Hematopoietic multipotent progenitor cell treated with erythropoietin and hydrocortisone succinate and interleukin-3 and kit ligand, for 6 days (in vitro differentiated cells): ENCODE measurements at places on chromosomes 12 and 14.

DNA sequence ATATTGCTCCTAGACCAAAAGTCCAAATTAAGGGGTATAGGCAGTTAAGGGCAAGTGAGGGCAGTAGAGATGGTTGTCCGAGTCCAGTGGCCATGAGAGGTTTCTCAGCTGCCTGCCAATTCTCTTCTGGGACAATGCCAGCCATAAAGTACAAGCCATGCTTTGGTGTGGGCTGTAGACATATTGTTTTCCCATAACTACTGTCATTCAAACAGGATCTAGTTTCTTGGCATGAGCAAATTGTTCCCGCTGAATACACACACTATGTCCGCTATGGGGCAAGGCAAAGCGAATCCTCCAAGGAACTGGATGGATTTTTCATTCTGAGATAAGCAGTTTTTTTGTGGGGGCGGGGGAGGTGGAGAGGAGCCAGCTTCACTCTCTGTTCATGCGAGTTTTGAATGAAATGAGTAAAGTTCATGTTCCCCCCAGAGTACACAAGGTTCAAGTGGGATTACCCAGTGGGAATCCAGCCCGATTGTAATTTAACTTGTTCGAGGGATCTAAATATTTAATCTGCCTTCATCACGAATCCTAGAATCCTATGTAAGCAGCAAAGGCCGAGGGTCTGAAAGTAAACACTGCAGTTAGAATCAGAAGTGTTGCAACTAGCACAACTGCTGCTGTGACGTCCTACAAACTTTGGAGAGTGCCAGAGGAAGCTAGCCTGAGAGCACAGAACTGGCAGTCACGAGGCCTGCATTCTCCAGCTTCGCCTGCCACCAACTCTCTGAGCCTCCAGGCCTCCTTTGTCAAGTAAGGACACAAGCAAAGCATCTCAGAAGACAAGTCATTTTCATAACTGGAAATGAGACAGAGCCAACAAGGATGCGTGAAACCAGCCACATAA is 137.0 kb downstream of the CRADD start:
- DNase-seq: no peak

- DNase-seq: no peak
Measured at GRCh38 chr12:55938826-55939501, 8.0 kb downstream of the DGKA start.

DNA sequence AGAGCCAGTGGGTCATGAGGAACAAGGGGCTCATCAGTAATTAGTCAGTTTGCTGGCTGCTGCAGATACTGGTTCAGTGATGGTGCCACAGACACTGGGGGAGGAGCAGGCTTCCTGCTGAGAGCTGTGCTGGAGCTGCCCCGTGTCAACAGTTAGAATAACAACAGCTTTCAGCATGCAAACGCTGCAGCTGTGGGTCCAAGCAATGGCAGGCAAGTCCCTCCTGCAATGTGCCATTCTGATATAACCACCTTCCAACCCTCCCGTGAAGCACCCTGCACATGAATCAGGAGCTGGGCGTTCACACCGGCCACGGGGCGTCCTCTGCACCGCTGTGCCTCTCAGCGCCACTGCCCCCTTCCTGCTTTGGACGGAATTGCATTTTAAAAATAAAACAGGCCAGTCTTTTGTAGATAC is 258.4 kb upstream of the SFSWAP start:
- peak; percentile 77 for DNase-seq

GRCh38 chr14:49420201-49420600 is 166.0 kb downstream of the RPS29 start:
- no peak for DNase-seq

DNA sequence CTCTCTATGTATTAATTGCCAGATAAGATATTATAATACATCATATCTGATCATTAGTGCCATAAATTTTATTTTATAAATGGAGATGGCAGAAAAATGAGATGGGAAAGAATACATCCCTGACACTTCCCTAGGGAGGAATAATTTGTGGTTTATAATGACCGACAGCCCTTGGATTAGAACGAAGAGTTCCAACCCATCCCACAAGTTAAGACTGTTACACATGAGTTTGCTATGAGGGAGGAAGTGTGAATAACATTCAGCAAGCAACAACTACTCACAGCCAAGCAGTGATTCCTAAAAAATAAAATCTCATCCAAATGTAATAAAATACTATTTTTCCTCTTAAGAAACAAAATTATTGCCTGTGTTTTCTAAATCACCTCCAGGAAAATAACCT is 299.0 kb downstream of the CCDC91 start:
- no peak for DNase-seq

GRCh38 chr12:23855813-23856212 is 93.7 kb downstream of the SOX5 start:
- DNase-seq: no peak

DNA sequence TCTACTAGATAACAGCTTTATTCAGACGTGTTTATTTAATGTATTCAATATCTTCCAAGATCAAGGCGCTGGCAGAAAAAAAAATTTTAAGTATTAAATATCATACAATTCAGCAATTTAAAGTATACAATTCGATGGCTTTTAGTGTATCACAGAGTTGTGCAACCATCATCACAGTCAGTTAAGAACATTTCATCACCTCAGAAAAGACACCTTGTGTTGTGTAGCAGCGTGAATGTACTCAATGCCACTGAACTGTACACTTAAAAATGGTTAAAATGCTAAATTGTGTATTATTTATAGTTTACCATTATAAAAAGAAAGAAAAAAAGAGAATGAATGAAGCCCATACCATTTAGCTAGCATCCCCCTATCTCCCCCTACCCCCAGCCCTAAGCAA is 96.4 kb downstream of the RIN3 start:
- peak; percentile 47 for DNase-seq

DNA sequence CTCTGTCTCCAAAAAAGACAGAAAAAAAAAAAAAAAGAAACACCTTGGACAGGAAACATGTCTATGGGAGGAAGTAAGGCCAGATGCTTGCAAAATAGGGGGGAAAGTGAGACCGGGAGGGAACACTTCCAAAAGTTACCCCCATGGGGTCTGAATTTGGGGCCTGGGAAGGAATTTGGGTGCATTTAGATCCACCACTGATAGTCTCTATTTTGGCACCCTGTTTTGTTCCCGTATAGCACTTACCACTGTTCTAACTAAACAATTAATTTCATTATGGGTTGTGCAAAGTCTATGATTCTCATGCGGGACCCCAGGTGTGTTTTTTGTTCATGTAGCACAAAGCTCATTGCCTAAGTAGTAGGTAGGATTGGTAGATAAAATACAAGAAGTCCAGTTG is 1.4 kb upstream of the MLEC start:
- DNase-seq: no peak

GRCh38 chr14:44151130-44151820 is 355.8 kb downstream of the FSCB start:
- no peak for DNase-seq

DNA sequence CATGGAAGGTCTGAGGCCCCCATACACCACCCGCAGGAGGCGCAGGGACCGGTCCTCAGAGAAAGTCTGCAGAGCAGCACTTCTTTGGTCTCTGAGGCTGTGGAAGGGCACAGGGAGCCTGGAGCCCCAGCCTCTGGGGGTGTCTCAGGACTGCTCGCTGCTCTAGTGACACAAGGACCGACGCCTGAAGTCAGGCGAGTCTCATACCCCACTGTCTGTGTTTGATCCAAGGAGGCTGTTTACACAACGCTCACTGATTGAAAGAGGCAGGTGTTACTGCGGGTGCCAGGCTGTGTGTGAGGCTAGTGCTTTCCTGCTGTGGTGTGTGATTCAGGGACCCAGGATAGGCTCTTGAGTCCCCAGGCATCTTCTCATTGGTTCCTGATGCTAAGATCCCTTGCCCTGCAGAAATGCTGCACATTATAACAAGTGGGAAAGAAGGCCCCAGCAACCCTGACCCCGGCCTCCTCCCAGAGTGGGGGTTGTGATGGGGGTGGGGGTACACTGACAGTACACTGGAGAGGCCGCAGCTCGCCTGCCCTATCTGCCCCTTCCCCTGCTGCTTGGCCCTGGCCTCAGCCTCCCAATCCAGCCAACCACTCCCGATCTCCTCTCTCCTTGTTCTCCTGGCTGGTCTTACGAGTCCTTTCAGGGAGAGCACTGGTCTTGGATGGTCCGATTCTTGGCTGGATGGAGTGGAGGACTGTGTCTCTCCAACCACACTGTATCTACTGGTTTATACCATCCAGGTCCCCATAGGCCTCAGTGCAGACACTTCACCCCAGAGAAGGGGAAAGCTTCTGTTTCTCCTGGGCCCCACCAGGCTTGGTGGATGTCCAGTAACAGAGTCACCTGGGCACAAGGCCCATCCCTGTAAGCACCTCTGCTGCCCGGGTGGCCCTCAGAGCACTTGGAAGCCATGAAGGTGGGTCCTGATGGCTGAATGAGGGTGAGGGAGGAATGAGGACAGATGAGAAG is 6.6 kb downstream of the CACNA2D4 start:
- no peak for DNase-seq

DNA sequence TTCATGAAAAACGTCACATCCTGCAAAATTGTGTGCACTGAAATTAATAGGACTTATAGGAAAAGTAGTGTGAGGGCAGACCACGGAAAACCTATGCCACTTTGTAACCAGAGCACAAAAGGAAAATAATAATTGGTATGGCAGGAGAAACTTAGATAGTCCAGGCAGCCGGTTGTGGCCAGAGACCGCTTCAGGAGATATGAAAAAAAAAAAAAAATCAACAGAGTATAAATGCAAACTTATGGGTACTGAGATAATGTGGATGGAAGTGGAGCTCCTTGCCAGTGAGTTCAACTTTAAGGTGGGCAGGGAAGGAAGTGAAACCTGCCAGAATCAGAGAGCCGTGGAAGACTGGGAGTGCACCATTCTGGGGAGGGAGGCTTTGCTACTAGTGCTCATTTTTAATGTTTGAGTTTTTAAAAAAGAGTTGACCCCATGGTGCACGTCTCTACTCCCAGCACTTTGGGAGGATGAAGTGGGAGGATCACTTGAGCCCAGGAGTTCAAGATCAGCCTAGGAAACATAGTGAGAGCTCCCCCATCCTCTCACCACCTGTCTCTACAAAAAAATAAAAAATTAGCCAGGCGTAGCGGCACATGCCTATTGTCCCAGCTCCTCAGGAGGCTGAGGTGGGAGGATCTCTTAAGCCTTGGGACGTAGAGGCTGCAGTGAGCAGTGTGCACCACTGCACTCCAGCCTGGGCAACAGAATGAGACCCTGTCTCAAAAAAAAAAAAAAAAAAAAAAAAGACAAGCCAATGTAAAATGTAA is 34.3 kb upstream of the METAP2 start:
- DNase-seq: peak; percentile 74

DNA sequence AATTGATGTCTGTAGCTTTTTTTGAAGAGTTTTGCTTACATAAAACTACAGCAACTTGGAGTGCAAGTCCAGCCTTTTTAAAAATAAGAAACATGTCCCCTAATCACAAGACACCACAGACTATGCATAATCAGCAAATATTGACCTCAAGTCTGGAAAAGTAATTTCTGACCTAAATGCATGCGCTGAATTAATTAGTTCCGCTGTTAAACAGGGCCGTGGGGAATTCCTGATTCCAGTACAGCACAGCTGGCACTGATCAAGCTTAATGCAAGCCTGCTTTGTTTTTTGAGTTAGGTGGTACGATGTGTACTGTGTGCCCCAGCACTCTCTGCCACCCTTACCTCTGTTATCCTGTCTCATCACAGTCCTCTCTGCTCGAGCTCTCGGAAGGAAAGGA is 9.2 kb downstream of the MLH3 start:
- DNase-seq: no peak

DNA sequence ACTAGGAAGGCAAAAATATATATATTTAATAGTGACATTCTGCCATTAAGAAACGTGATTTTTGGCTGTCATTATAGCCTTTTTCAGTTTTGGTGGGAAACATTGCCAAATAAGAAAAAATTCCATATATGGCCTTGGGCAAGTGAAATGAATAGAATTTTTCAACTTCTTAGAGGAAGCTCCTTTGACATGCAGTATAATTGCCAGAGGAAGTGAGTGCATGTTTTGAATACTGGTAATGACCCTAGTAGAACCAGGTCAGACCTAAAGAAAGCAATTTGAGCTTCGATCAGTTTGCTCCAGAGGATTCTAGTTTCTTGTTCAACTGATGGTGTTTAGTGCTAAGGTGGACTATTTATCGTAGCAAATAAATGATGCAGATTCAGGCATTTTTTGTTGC is 26.2 kb upstream of the TRIM9 start:
- no peak for DNase-seq

DNA sequence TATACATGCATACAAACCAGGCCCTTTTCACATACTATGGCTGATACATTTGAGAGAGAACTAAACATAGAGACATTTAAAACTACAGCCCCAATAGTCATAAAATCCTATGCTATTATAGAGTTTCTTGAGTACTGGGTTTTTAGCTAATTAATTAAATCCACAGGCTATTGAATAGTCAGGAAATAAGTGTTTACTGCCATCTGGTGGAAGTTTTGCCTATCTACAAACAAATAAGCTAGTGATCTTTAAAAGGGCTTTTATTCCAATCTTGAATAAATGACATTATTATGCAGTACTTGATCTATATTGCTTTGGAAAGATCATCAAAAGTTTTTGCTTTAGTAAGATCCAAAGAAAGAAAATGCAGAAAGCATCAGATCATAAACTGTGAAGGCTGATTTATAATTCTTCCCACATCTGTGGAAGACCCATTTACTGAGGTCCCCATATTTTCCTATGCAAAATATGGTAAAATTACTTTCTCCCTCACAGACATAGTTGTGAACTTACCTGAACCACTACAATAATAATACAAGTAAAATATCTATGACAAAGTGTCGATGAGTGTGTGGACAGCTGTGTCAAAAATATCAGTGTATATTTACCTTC is 131.3 kb downstream of the ITPR2 start:
- peak; percentile 83 for DNase-seq

GRCh38 chr12:45296046-45296586 is 80.2 kb downstream of the ANO6 start:
- no peak for DNase-seq

DNA sequence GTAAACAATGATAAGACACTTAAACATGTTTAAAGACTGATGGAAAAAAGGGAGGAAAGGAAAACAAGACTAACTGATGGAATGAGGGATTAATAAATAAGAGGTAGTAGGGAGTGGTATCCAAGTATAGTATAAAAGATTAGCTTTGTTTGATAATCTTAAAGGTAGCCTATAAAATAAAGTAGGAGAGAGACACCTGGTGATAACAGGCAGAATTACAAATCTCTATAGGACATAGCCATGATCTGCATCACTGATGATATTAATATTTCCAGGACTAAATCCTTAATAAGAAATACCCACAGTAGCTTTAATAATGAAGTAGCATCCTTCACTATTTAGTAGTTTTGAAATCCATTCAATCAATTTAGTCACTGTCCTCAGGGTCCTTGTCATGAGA is 30.4 kb downstream of the DLGAP5 start:
- peak; percentile 68 for DNase-seq

- DNase-seq: no peak
Measured at GRCh38 chr12:92096346-92097136, 49.1 kb downstream of the BTG1 start.
